AG20443 (cell line): ENCODE measurements at places on chromosomes 1 and 21.

DNA sequence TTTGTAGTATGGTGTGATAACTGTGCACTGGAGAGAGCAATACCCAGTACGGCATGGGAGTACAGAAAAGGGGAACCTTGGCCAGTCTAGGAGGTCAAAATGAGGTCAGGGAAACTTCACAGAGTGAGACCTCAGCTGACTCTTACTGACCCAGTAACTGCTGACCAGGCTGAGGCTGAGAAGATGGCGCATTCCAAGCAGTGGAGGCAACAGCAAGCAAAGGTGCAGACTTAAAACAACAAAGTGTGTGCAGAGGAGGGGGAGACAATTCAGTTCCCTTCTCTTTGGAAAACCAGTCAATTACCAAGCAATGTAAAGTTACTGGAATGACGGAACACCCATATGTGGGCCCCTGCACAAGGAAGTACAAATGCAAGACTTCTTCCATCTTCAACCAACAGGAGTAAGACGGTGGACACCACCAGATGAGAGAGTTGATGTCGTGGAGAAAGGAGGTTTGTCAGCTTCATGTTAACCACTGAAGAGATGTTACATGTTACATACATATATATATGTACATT is 54.6 kb upstream of the PRDX6 start:
- DNase-seq: no peak

DNA sequence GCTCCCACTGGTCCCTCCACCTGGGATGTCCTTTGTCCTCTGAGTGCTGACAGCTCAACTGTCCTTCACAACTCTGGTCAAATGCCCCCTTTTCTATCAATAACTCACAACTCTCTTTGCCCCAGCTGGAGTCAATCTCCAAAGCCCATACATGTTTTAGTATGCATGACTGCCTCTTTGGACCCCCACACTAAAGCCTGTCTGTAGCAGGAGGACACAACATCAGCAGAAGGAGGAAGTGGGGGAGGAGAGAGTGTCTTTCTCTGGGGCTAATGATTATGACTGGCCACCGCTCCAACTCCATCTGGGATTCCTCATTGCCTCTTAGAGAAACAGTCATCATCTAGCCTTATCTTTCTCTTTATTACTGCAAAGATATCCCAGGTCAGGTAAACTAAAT is 186.6 kb upstream of the FGGY start:
- DNase-seq: no peak

- DNase-seq: no peak
These were observed 24.4 kb downstream of the YTHDF2 start for GRCh38 chr1:28761189-28761588.

- no peak for DNase-seq
These were observed 5.6 kb upstream of the TTC39A start for GRCh38 chr1:51336004-51336403.

DNA sequence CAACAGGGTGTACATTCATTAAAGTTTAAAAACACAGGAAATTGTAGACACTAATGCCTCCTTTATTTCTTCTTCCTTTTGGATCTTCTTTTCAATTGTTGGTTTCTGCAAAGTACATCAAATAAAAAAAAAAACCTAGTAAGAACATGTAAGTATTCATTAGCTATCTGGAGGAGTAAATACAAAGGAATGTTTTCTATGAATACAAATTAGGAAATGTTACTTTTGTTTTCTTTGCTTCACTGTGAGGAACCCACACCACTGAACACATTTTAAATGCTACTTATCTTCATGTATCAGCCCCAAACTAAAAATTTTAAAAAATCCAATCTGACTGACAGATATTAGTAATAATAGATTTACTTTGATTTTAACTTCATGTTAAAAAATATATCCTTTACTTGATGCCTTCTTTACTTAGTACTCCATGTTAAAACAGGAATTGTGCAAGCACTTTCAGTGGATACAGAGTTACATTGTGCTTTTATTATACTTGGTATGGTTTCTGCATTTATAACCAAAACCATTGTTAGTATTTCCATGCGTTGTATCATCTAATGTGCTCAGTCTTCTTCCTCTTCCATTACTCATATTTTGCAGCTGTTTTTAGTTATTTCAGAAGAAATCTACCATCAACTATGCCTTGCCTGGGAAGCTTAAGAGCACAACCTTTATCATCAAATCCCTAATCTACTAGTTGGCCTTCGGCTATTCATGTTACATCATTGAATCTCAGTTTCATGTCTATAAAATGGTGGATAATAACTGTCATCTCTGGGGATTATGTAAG is 236.9 kb upstream of the DPYD start:
- peak; percentile 28 for DNase-seq

DNA sequence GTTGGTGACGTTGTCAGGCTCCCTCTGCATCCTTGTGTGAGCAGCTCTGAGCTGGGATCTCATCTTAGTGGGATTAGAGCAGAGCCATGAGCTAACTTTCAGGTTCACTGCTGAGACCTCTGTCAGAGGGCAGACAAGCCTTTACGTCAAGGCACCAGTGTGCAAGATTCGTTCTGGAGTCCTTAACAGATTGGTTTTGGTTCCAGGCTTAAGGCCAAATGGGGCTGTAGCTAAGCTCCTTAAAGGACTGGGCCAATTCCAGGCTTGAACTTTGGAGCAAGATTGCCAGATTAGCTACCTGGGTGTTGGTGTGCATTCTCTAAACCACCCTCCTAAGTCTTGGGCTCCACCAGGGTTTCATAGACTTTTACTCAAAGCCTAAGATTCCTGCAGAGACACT is 52.6 kb upstream of the PDC start:
- no peak for DNase-seq

DNA sequence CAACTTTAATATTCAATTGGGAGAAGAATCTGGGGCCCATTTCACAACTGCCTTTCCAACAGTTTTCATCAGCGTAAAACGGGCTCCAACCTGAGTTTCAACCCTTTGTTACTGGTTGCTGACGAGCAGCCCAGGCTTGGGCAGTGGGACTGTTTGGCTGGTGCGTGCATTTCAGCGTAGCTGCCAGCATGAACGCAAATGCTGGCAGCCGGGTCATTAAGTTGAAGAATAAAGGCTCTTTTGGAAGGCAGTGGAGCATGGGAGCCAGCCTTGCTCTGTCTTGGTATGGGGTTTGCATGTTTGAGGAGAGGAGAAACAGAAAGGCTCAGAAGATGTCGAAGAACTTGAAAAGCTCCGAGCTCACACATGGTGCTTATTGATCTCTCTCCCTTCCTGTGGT is 40.7 kb downstream of the WDR3 start:
- DNase-seq: no peak

- no peak for DNase-seq
These were observed 4.8 kb upstream of the ALG6 start for GRCh38 chr1:63362578-63362977.

- no peak for DNase-seq
These were observed 2.6 kb upstream of the ZNF436 start for GRCh38 chr1:23371987-23372880.

GRCh38 chr1:40064797-40065499 is 24.4 kb downstream of the CAP1 start:
- no peak for DNase-seq

- peak; percentile 66 for DNase-seq
These were observed 102.3 kb downstream of the TNFSF18 start for GRCh38 chr1:172948457-172948856.

DNA sequence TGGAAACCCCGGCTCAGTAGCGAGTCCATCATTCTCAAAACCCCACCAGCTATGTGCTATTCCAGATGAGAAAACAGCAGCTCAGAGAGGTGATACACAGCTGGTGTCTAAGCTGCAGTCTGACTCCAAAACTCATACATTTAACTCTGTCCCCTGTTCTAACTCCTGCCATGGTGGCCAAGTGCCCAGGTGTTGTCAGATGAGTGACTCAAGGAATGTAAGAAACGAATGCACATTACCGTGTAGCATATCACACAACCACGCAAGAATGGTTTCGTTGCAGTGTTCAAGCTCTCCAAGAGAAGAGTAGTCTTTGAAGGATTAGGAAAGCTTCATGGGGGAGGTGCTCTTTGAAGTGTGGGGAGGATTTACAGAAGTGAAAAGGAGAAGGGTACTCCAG is 4.7 kb upstream of the XKR8 start:
- no peak for DNase-seq
